Anterior cingulate cortex (tissue), 58 donors: ENCODE measurements at places on chromosomes 7 and 10.

- no peak for DNase-seq
Measured at GRCh38 chr7:27897441-27897847, 157.5 kb downstream of the TAX1BP1 start.

- peak; percentile 15 for DNase-seq
Measured at GRCh38 chr7:151993977-151994676, 31.3 kb upstream of the GALNT11 start.

GRCh38 chr7:28179120-28180030 lies 1.2 kb downstream of the JAZF1 start:
- peak; percentile 30 for DNase-seq

- peak; percentile 3 for DNase-seq
Measured at GRCh38 chr7:115707258-115708012, 323.1 kb downstream of the TFEC start.

DNA sequence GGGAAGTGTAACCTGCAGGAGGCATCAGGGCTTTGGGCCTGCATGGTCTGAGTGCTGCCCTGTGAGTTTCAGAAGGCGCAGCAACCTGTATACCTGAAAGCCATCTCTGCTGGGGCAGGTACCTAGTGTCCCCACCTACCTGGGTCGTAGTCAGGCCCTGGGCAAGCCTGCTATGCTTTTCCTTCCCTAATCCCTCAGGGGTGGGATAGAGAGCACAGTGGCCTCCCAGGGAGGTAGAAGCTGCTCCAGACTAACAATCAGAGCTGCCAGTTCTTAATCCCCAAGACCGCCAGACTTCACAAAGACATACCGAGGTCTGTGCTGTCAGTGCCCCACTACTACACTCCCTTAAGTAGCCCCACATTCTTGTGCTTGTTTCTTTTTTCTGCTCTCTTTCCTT lies 52.0 kb downstream of the PTEN start:
- no peak for DNase-seq

DNA sequence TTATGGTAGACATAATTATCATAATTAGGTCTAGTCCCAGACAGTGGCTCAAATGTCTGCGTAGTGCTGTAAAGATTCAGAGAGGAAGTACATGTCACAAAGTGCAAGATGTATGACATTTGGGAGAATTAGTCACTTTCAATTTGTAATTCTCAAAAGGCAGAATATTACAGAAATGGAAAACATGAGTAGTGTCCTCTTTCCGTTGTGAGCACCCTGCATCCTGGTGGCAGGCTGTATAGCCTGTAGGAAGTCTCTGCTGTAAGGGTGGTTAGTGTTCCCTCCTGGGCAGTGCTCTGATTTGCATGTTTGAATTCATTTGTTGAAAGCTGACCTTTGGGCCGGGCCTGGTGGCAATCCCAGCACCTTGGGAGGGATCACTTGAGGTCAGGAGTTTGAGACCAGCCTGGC lies 17.0 kb downstream of the CDK14 start:
- no peak for DNase-seq

GRCh38 chr7:150428671-150429451 lies 21.6 kb upstream of the GIMAP8 start:
- no peak for DNase-seq

DNA sequence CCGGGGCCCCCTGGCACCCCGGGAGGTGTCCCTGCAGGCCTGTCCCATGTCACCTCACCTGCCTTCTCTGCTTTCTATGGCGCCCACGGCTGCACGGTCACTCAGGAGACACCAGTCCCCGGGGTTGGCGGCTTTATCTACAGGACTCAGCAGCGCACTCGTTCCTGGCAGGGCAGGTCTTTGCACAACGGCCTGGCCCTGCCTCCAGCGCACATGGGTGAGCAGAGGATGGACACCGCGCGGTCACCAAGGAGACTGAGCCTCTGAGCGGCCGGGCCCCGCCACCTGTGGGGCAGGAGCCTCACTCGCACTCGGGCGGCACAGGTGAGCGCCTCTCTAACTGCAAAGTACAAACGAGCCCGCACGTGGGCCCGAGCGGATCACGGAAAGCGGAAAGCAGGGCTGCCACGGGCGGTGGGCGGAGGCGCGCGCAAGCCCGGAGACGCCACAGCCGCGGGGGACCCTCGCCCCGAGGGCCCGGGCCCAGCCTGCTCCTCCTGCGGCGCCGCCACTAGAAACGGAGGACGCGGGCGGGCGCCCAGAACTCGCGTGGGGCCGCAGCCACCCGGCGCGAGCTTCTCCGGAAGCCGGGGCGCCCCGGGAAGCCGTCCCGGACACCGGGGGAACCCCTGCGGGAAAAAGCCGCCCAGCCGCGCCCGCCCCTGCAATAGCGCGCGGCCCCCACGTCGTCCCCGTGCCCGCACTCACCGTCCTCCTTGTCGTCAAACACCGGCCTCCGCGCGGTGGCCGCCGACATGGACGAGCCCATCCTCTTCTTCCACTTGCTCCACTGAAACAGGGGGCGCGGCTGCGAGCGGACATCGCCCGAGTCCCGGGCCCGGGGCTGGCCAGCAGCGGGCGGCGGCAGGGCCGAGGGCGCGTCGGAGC lies 642 bp downstream of the STK32C start:
- no peak for DNase-seq

- no peak for DNase-seq
Measured at GRCh38 chr7:138008588-138009349, 6.9 kb upstream of the CREB3L2 start.

DNA sequence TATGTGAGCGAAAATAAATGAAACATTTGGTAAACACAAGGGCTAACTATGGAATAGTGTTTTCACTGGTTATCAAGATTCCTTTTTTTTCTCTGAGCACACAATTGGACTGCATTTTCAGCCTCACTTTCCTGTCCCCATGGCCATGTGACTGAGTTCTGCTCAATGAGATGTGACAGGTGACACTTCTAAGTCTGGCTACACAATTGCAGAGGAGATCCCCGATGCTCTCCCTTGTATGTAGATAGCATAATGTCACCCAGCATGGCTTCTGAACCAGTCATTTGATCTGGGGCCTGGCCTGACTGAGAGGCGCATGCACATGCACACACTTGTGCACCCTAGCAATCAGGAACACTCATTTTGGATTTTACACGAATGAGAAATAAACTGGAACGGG lies 581.8 kb downstream of the GRID1 start:
- no peak for DNase-seq

DNA sequence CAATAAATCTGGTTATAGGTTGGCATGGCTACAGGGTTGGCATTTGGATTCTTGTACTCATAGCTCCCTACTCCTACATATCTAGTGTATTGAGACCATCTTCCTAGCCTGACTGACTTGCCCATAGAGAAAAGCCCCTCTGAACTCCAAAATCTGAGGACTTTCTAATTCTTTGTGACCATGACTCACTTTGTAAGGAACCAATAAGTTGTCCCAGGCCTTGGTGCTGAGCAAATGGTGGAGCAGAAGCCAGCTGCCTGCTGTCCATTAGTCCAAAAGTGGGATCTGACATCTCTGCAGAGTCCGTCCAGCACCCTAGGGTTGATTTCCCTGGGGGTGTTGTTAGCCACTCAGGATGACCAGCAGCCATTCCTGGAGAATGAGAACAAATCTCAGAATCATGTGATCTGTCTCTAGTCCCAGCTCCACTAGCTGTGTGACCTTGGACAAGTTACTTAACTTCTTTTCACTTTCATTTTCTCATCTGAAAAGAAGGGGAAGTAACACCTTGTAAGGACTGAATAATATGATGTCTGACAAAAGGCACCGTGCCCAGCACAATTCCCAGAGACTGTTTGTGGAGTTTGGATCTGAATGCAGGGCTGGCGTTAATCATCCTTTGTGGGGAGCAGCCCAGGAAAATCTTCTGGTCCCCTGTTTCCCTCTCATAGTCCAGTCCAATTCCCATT lies 44.1 kb downstream of the MTURN start:
- DNase-seq, result no peak

DNA sequence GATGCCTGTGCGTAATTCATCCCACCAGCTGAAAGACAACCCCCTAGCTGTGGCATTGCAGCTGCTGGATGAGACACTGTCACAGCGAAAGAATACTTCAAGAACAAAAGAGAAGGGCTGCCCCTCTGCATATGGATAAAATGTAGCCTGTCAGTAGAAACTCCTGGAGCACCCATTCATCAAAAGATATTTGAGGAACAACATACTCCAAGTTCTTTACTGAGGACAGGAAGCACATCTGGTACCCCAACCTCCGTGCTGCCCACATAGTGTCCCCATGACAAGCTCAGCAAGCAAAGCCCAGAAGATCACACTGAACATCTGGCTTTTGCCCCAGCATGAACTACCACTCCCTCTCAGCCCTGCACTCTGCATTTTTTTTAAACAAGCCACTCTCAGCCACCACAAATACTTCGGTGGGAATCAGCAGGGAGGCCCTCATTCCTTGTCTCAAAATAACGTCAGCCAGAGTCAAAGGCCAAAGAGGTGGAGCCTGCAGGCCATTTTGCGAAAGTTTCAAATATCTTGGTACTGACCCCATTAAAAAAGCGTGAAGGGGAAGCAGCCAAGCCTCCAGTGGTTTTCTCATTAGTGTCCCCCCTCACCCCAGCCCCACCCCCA lies 1.7 kb downstream of the CREB3L2 start:
- DNase-seq, result peak; percentile 31
